ENCODE measurements at places on chromosomes 2 and 18. TPM values are rescaled to one million over a fixed set of nuclear protein-coding genes. Genes with fewer than 3 reads are reported as not detected.

DNA sequence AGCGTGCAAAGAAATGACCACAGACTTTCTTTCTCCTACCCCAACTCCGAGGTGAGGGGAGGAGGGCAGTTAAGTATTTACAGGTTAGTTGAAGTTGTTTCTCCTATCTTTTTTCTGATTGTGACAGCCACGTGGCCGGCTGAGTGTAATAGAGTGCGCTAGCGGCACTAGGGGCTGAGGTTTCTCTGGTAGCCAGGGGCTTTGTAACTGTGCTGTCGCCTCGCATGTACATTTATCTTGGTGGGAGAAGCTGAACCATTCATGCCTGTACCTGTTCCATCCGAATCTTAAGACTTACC lies 214.1 kb upstream of the STON1 start:
- peak; percentile 25 for DNase-seq

DNA sequence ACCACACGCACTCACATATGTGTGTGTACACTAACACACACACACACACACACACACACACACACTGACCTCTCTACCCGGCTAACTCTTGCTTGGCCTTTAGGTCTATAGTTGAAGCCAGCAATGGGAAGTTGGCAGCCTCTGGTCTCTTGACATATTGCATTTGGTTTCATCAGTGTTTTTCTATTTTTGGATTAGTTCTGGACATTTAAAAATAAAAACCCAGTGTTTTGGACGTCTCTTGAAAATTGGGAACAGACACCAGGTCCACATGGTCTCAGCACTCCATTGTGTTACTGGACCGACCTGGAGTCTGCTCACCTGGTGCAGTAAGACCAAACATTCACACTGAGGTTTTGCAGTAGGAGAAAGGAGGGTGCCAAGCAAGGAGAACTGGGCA lies 50.4 kb upstream of the AFF3 start:
- no peak for DNase-seq

GRCh38 chr2:53949457-53949856 lies 21.3 kb downstream of the PSME4 start:
- no peak for DNase-seq

GRCh38 chr2:224400886-224401632 lies 848 bp downstream of the FAM124B start:
- no peak for DNase-seq

- DNase-seq: no peak
These were observed 77.6 kb downstream of the SPRED2 start for GRCh38 chr2:65354773-65355172.

DNA sequence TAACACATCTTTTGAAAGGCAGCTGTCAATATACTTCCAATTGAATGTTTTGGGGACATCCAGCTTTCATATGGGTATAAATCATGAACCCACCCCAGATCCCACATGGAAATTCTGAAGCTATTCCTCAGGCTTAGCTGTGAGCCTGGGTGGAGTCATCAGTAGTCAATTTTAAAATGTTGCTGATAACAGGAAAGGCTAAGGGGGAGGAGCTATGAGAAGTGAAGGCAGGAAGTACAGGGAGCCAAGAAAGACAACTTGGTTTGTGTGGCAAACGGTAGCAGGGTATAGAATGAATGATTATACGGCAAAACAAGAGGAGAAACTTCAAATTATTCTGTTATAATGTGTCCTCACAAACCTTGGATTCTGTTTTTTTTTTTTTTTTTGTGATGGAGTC lies 108.6 kb downstream of the QPCT start:
- DNase-seq: no peak

GRCh38 chr2:33650171-33650570 lies 51.1 kb upstream of the FAM98A start:
- DNase-seq: no peak

DNA sequence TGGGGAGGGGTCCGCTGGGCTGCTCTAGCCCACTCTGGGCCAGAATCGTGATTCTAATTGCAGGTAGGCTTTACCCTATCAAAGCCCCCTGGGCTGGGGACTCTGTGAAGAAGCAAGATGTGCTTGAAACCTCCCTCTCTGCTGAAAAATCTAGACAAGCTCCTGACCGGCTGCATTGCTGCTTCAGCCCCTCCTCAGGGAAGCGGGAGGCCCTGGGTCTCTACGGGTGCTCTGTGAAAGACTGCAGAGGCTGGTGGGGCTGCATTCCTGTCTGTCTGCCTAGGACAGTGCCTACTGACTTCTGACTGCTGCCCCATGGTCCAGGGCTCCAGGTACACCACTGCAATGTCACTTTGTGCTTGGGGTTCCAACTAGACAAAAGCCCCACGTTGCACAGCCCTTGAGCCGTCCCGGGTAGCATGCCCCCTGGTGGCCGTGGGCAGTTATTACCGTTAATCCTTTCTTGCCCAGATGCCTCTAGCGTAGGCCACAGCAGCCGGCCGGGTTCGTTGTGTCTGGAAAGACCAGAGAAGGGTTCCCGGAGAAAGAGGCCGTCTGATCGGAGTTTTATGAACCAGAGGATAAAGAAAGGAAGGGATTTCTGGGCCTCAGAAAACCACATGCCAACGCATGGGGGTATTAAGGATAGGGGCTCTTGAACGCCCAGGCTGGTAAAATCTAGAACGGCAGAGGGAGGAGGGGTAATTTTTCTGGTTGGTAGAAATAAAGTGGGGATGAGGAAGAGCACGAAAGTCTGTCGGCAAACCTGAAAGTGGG lies 15.9 kb upstream of the C1QL2 start:
- no peak for DNase-seq

- DNase-seq: no peak
These were observed 2.0 kb upstream of the GAL3ST2 start for GRCh38 chr2:241774419-241775222.

The PROKR1 gene
- not detected for total RNA-seq

The IL18R1 gene
- total RNA-seq: 2.2 TPM

The GPR45 gene
- not detected for total RNA-seq

Data from foreskin keratinocyte (primary cell).